ACHN (cell line): ENCODE measurements at places on chromosomes 11 and 22.

DNA sequence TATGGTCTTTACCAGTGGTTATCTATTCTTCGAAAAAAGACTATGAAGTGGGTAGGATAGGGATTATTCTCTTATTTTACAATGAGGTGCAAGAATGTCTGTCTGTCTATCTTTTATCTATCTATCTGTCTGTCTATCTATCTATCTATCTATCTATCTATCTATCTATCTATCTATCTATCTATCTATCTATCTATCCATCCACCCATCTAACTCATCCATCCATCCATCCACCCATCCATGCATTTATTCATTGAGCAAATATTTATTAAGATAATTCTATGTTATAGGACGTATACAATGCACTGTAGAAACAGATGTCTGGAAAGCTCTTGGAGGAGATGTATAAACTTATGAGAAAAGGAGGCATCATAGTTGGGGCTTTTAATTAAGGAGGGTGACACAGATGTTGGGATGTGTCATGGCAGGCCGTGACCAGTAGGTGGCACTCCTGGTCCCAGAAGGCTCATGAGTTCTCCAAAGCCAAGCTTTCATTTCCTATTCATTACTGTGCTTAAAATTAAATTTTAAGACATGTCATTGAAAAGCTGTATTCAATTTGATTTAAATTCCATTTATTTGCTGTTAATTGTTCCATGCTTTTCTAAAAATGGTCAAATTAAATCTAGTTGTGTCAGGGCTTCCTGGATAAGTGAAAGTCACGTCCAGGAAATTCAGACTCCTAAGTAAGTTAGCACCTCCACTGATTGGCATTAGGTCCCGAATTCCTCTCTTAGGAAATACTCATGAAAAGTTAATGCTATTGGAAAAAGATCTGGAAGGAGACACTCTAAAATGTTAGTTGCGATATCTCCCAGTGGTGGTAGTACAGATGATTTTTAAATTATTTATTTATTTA is 19.0 kb upstream of the E2F8 start:
- DNase-seq: peak; percentile 53

DNA sequence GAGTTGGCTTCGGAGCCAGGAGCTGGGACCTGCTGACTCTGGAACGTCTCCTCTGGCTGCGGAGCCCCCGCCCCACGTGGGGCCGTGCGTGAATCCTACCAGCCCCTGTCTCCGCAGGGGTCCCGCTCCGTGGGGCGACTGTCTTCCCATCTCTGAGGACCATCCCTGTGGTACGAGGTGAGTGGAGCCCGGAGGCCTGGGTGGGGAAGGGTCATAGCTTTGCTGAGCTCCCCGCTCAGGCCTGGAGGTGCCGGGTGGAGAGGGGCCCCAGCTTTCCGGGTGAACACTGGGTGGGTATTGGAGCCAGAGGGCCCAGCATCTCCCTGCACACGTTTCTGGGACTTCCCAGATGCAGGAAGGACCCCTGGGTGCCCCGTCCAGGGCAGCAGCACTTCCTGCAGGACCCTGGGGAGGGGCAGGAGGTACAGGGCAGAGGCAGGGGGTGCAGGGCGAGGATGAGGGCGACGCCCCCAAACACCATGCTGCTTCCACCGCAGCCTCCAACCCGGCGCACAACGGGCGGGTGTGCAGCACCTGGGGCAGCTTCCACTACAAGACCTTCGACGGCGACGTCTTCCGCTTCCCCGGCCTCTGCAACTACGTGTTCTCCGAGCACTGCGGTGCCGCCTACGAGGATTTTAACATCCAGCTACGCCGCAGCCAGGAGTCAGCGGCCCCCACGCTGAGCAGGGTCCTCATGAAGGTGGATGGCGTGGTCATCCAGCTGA is 3.8 kb downstream of the MUC5AC start:
- no peak for DNase-seq

DNA sequence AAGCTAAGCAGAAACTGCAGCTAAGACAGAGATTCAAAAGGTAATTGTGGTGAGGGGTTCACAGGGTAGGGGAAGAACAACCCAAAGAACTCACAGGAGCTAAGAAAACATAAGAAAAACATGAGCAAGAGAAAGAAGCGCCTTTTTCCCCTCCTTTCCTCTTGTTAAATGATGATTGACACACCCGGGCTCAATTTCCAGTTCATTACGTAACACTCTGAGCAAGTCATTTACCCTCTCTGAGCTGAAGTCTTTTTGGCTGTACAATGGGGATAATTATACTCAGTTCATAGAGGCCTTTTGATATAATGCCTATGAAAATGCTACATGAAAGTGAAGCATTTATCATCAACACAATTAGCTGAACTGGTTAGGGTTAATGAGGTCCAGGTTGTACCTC is 17.2 kb downstream of the LRP4 start:
- no peak for DNase-seq

DNA sequence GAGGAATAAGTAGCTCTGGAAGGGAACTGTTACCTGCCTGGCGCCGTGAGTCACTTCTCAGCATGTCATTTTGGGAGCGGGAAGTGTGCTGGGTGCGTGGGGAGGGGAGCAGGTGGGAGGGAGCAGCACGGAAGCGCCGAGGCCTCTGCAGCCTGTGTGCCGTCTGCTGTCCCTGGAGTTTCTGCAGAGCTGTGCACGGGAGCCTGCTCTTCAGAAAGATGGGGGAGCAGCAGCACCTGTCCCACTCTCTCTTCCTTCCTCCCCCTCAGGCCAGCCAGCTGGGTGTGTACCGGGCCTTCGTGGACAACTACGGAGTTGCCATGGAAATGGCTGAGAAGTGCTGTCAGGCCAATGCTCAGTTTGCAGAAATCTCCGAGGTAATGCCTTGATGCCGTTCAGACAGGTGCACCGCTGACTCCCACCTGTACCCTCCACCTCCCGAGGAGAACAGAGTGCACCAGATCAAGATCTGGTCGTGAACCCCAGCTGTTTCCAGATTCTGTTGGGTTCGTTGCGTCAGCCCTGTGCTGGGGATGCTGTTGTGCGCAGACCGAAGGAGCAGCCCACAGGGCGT is 87.9 kb downstream of the BCR start:
- DNase-seq: no peak

DNA sequence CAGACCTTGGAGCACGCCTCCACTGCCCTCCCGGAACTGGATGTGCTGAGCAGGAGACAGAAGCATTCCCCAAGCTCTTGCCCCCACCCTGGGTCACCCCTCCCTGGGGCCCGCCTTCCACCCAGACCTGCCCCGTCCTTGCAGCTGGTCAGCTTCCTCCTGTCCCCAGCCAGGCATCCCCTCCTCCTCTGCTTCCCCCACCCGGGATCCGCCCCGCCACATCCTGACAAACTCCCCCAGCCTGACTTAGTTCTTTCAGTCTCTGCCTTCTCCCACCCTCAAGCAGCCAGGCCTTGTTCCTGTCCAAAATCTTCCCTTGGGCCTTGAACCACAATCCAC is 1.1 kb upstream of the PLXNB2 start:
- no peak for DNase-seq

DNA sequence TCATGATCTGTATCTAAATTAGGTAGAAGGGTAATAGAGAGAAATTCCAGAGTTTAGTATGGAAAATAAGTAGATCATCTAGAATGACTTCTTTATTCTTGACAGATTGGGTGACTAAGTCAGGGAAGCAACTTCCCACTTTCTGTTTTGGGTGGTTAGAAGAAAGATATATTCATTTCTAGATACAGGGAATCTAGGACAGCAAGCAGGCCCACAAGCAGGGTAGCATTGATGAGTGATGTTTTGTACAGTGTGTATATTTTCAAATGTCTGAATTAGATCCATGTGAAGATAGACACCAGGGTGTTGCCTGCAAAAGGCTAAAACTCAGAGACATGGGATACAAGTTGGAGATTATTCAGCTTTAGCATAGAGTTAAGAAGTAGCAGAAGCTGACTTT is 674.4 kb downstream of the CNTN5 start:
- DNase-seq: no peak

DNA sequence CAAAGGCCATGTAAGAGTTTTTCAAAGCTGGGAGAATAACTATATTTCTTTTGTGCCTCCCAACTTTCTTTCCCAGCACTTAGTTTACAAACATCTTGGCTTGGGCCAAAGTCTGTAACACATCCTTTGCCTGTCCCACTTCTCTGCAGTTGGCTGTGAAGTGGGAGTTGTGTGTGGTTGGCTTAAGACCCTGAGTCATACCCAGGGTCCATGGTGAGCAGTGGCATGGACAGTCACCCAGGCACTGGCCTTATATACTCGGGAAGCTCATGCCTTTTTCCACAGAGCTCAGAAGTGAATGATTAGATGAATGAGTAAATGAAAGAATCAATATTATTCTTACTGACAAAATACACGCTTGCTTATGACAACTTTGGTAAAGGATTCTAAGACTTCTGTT is 231.4 kb downstream of the BLID start:
- no peak for DNase-seq

- peak; percentile 64 for DNase-seq
These were observed 8.2 kb downstream of the ARHGEF12 start for GRCh38 chr11:120344302-120345004.

DNA sequence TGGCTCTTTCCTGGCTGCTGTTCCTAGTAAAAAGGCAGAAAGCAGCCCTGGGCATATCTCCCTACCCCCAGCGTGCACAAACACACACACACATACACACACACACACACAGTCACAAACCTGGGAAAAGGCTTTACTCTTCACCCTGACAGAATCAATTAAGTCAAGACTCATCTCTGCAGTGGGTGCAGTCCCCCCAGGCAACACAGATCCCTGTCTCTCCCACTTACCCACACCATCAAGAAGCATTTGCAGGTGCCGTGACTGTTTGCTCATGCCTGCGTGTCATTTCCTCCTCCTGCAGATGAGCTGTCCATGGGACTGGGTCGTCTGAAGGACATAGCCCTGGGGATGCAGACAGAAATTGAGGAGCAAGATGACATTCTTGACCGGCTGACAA is 28.6 kb downstream of the SNAP29 start:
- DNase-seq: no peak

- no peak for DNase-seq
These were observed 10.1 kb downstream of the PHF21B start for GRCh38 chr22:44999687-45000086.

- DNase-seq: no peak
These were observed 593.6 kb downstream of the NELL1 start for GRCh38 chr11:21262992-21263391.

DNA sequence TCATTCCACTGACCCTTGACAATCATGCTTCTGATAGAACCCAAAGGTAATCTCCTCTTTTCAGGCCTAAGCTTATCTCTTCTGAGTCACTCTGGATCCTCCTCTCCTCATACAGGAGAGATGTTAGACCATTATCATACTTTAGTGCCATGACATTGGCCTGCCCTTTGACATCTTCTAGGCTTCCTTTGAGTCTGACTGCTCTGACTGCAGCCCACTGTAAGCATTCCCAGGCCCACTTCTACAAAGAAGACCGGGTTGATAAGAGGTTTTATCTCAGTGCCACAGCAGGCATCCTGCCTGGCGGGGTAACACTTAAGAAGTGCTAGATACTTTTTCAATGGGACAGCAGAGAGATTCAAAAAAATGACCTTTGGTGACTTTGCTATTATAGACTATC is 438.0 kb downstream of the KCNA4 start:
- DNase-seq: no peak

- DNase-seq: no peak
These were observed 26.5 kb upstream of the ATXN10 start for GRCh38 chr22:45645150-45645525.

DNA sequence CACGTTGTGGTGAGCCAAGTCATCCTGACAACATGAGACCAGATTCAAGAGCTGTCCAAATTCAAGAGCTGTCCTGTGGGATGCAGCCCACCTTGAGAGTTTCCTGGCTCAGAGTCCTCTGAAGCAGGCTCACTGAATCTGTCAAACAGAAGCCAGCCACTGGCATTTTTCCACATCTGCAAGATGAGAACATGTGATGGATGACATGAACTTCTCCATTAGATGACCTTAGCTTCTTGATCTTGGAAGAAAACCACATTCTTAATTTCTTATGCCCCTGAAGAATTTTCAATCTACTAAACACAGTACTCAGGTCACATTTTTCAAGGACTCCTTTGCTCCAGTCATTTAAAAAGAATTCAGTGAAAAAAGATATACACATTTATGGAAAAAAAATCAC is 291.0 kb downstream of the GUCY1A2 start:
- no peak for DNase-seq

- no peak for DNase-seq
These were observed 38.3 kb upstream of the RAB1B start for GRCh38 chr11:66230156-66230555.

GRCh38 chr22:36409911-36410756 is 22.4 kb upstream of the MYH9 start:
- peak; percentile 87 for DNase-seq

- DNase-seq: no peak
These were observed 8.1 kb downstream of the C11orf91 start for GRCh38 chr11:33692541-33692940.

DNA sequence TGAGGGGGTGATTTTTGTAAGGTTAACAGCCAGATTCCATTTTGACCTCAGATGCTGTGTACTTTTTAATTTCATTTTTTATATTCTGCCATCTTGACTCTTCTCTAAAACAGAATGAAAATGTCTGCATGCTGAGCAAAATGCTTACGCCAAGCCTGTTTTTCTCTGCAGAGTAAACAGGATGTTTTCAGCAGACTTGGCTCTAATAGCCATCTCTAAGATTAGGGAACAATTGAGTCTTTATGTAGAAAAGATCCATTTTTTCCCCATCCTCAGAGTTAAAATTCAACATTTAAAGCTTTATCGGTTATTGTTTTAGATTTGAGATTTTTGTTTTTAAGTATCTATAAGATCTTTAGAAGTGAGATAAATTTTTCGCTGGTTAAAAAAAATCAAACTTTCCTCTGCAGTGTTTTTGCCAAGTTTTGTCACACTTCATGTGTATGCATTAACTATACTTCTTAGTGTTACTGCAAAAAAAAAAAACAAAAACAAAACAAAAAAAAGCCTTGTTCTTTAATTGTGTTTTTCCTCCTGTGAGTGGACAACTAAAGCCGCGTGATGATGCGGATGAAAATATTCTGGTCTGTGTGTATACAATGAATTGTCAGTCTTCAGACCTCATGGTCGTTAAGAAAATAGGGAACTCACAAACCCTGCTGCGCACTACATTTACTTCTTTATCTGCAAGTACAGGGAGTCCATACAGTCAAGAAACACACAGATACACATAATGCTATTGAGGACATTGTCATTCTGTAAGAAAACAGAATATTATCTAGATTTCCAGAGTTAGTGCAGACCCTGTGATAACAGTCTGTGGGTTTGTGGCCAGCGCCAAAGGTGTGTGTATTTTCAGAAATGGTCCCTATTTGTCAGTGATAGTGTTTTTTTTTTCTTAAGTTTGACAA is 17.5 kb upstream of the ADSL start:
- DNase-seq: no peak
